KBM-7 (cell line): ENCODE measurements at places on chromosomes 13 and 19.
A peak's percentile ranks its signal among the peaks of the same experiment; 100 is the strongest.

GRCh38 chr13:23159760-23160637 is 20.8 kb upstream of the SGCG start:
- no peak for DNase-seq

DNA sequence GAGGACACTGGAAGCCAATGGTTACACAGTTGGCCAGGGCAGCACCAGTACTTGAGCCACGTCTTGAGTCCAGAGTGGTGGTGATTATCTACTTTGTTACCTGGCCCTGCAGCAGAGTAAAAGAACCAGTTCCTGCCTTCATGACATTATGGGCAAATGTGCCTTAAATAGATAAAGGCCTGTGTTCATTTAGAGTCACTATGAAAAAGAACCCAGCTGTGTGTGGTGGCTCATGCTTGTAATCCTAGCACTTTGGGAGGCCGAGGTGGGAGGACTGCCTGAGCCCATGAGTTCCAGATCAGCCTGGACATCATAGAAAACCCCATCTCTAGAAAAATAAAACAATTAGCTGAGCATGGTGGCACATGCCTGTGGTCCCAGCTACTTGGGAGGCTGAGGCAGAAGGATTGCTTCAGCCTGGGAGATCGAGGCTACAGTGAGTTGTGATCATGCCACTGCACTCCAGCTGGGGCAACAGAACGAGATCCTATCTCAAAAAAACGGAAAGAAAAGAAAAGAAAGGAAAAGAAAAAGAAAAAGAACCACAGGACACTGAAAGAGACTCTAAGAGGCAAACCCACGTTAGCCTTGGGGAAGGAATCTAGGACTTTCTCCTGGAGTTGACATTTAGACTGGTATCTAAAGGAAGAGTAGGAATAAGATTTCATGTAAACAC is 3.4 kb upstream of the IRF2BP1 start:
- DNase-seq = no peak

- no peak for DNase-seq
Observed at GRCh38 chr19:44050740-44051649, 841 bp upstream of the ZNF223 start.

DNA sequence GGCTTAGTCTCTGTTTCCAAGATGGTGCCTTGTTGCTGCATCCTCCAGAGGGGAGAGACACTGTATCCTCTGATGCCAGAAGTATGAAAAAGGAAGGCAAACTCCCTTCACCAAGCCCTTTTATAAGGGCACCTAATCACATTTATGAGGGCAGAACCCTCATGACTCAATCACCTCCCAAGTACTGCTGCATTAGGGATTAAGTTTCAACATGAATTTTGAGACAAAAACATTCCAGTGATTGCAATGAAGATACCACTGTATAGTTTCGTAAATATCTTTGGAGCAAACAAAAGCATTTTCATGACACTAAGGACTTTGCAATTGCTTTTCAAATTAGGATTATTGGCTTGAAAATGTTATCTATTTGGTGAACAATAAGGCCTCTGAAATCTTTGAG is 63.8 kb downstream of the RNF17 start:
- DNase-seq = no peak

- no peak for DNase-seq
Observed at GRCh38 chr13:39776439-39776838, 121.0 kb downstream of the COG6 start.

DNA sequence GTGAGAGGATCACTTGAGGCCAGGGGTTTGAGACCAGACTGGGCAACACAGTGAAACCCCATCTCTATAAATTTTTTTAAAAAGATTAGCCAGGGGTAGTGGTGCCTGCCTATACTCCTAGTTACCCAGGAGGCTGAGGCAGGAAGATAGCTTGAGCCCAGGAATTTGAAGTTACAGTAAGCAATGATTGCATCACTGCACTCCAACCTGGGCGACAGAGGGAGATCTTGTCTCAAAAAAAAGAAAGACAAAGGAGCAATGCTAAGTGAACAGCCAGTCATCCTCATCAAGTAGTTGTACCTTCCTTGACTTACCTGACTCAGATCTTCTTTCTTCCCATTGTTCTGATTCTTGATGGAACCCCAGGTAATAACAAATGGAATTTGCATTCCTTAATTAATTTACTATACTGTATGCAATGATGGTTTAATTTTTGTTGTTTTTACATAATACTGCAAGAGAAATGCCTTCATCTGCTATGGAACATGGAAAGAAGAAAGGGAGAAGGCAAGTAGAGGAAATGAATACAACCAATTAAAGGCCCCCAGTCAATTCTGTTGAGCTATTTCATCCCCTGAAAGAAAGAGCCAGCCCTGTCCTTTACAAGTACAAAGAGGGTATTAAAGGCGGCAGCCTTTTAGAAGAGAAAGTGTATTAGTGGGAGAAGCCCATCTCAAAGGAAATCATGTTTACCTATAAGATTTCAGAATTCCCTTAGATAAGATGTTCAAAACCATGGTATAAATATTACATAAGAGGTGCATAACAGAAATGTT is 316.7 kb downstream of the DIAPH3 start:
- no peak for DNase-seq

DNA sequence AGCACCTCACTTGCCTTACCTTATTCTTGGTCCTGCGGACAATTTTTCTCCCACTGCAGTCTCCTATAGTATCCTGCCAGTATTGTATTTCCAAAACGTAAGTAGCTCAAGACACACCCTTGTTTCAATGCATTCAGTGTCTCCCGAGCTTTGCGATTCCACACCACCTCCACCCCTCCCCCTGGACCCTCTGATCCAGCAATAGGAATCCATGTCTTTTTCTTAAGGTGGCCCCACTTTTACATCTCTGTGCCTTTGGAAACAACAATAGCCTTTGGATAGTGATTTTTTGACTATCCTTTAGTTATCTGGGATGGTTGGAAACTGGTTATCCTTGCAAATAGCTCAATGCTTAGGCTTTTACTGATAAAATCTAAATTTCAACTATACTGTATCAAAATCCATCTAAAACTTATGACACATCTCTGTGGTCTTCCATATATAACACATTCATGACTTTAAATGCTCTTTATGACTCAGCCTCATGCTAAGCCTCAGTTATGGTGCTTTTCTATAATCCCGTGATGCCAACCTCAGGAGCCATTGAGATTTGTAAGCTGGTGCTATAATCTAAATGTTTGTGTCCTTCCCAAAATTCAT is 27.1 kb downstream of the FAM216B start:
- no peak for DNase-seq

- peak; percentile 90 for DNase-seq
Observed at GRCh38 chr19:34733266-34733745, 737 bp upstream of the ZNF181 start.

DNA sequence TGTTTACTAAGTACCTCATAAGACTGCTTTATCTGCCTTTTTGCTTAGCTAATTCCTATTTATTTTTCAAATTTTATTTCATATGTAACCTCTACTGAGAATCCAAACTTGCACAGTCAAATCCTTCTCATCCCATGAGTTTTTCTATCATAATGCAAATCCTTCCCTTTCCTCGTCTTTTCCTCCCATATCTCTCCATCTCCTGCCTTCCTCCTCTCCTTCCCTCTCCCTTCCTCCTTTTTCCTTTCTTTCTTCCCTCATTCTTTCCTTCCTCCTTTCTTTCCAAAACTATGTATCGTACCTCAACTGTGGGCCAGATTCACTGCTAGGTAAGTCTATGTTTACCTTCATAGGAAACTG is 201.4 kb upstream of the TMTC4 start:
- no peak for DNase-seq

DNA sequence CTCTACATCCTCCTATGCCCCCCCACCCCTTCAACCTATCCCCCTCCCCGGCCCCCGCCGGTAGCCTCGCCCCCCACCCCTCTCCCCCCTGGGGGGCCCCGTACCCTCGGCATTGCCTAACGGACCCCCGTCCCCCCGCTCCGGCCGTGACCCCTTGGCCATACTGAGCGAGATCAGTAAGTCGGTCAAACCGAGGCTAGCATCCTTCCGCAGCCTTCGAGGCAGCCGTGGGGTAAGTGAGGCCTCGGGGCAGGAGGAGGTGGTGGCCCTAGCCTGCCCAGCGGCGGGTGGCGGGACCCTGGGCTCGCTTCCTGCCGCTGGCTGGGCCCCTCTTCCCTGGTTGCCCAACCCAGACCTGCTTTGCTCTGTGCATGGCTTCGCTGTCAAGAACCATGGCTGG is 6.5 kb downstream of the TRIP10 start:
- DNase-seq = no peak

- no peak for DNase-seq
Observed at GRCh38 chr13:41554626-41555386, 97.5 kb downstream of the RGCC start.

- DNase-seq = no peak
Observed at GRCh38 chr19:16013851-16014840, 62.1 kb upstream of the TPM4 start.

- DNase-seq = no peak
Observed at GRCh38 chr13:93872786-93873347, 606.6 kb downstream of the DCT start.

- DNase-seq = no peak
Observed at GRCh38 chr13:58318495-58319167, 687.1 kb downstream of the PCDH17 start.

DNA sequence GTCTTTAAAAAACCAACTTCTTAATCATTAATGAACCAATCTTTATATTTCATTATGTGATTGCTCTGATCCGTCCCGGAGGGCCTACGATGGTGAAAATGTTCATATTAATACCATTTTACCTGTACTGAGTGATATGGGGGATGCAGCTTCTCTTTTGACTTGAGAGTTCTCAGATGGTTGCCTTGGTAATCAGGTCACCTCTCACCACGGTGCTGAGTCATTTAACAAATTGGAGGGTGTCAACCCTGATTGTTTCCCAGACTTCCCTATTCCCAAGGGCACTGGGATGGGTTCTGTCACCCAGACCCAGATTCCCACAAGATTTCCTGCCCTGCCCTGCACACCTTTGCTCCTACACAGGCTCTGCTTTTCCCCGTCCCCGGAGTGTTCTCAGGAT is 128.5 kb upstream of the TMTC4 start:
- no peak for DNase-seq

- no peak for DNase-seq
Observed at GRCh38 chr19:46983097-46983496, 36.5 kb upstream of the NPAS1 start.

- no peak for DNase-seq
Observed at GRCh38 chr13:66139701-66140100, 1090.4 kb downstream of the PCDH9 start.

- DNase-seq = no peak
Observed at GRCh38 chr19:36258028-36258875, 43.3 kb downstream of the ZNF146 start.

GRCh38 chr13:41502673-41503072 is 45.3 kb downstream of the RGCC start:
- no peak for DNase-seq

GRCh38 chr13:109422161-109422560 is 364.2 kb downstream of the IRS2 start:
- DNase-seq = no peak

DNA sequence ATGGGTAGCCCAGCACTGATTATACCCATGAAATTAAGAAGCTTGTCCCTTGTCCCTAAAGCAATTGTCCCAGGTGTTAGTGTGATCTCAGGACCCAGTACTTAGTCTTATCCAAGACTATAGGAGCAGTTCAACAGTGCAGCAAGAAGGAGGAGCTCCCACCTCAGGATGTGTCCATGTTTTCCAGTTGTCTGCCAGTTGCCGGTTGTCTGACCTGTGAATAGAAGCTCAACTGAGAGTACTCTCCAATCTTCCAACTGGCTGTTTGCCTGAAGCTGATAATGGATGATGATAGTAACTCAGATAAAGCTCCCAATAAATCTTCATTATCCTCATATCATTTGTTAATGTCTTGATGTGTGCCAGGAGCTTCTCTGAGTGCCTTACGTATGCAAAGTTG is 107.2 kb upstream of the HTR2A start:
- DNase-seq = no peak

DNA sequence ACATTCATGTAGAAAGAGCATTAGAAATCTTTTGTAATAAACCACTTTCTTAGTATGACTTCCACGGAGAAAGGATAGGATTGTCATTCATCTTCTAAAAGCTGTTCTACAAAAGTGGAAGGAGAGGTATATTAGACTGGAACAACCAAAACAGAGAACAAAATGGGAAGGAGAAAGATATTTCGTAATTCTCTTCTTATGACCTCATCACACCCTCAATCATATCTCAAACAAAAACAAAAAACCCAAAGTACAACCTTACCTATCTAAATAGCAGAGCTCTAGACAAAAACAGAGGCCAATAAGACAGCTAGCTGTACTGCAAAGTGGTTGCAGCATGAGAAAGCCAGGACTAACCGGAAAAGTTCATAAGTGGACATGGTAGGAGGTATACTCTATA is 46.3 kb downstream of the DACH1 start:
- no peak for DNase-seq

DNA sequence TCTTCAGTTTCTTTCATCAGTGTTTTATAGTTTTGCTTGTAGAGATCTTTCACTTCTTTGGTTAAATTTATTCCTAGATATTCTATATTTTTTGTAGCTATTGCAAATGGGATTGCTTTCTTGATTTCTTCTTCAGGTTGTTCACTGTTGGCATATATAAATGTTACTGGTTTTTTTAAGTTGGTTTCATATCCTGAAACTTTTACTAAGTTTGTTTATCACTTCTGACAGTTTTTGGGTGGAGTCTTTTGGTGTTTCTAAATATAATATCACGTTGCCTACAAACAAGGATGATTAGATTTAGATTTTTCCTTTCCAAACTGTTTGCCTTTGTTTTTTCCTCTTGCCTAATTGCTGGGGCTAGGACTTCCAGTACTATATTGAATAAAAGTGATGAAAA is 109.7 kb downstream of the PAN3 start:
- DNase-seq = no peak

DNA sequence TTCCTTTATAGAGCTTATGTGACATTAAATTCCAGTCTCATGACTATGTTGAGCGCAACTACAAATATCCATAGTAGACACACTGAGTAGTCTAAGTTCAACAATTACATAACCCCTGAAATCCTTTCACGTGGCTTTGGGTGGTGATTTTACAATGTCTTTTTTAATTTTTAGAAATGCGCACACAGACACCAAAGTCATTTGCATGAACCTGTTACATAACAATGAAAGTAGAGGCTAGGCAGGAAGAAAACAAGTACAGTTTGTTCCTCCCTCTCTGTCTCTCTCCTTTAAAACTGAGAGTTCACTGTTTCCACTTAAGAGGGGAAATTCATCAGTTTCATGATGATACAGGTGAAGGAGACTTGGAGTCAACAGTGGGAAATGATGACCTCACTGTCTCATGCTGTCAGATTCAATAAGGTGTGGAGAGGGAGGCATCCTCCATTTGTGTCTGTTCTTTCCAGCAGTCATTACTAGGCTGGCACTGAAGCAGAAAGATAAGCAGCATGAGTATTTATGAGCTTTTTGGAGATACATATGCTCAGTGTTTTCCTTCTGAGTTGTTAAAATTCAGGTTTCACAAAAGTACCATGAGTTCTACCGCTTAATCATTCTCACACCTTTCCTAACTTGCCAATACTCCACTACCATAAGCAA is 201.8 kb downstream of the LHFPL6 start:
- no peak for DNase-seq

- no peak for DNase-seq
Observed at GRCh38 chr13:84136582-84136981, 254.3 kb upstream of the SLITRK1 start.

- DNase-seq = peak; percentile 47
Observed at GRCh38 chr19:31338069-31338776, 11.0 kb downstream of the TSHZ3 start.

- DNase-seq = no peak
Observed at GRCh38 chr19:2719920-2720776, 1.0 kb downstream of the DIRAS1 start.
